Activated T-cell treated with anti-CD3 and anti-CD28 coated beads for 4 hours (primary cell): ENCODE measurements at places on chromosomes 3 and 15.

- no peak for DNase-seq
These were observed 42.6 kb downstream of the SLCO2A1 start for GRCh38 chr3:133987136-133987535.

GRCh38 chr15:66964791-66965190 is 100.6 kb upstream of the SMAD3 start:
- DNase-seq, result no peak

DNA sequence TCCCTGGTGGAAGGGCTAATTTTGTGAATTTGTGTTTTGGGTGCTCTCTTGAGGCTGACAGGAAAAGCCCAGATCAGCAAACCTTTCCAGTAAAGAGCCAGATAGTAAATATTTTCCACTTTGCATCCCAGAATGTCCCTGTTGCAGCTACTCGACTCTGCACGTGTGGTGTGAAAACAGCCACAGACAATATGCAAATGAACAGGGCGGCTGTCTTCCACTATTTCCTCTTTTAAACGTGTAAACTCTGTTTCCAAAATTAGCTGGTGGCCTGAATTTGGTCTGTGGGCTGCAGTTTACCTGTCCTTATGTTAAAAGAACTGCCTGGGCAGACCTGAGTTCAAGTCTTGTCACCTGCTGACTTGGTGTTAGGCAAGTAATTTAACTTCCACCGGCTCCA is 202.7 kb downstream of the EDEM1 start:
- no peak for DNase-seq

GRCh38 chr3:140655678-140656077 is 22.2 kb upstream of the TRIM42 start:
- DNase-seq, result no peak

DNA sequence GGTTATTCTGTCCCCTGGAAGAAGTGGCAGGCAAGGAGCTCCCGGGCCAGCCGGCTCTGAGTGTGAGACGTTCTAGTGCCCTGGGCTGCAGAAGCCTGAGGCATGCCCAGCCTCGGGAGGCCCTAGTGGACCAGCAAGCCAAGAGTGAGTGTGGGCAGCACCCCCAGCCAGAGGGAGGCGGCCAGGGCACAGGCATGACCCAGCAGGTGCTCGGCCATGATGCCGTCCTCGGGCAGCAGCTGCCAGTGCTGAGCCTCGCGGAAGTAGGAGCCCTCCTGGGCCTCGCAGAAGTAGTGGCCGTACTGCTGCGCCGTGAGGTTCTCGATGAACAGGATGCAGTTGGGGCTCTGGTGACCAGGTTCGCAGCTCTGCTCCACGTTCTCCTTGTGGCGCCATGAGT is 23.3 kb downstream of the SEMA7A start:
- DNase-seq, result no peak

GRCh38 chr15:68450192-68450591 is 18.2 kb upstream of the ITGA11 start:
- DNase-seq, result no peak

DNA sequence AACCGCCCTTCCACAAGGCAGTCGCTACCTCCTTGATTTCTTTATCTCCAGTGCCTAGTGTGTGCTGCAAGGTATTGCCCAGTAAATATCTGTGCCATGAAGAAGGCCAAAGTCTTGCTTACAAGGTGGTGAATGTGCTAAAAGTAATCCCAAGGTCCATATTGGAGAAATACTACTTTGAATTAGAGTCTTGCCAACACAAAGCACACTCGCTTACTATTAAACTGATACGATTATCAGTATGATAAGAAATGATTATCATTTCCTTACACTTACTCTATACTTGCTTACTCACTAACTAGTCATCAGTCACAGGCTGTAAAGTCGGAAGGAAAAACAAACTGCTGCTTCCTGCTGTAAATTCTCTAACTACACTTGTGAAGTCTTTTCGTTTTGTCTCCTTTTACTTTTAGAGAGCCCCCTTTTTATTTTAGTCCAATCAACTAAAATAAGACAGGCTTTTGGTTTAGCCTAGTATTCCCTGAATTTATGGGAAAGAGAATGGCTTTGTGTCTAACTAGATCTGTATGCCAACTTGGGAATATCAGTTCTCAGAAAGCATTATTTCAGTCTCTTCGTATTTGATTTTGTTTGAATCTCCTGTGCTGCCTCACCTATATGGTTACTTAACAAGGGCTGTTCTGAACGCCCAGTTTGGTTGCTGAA is 107.1 kb upstream of the TSC22D2 start:
- no peak for DNase-seq

DNA sequence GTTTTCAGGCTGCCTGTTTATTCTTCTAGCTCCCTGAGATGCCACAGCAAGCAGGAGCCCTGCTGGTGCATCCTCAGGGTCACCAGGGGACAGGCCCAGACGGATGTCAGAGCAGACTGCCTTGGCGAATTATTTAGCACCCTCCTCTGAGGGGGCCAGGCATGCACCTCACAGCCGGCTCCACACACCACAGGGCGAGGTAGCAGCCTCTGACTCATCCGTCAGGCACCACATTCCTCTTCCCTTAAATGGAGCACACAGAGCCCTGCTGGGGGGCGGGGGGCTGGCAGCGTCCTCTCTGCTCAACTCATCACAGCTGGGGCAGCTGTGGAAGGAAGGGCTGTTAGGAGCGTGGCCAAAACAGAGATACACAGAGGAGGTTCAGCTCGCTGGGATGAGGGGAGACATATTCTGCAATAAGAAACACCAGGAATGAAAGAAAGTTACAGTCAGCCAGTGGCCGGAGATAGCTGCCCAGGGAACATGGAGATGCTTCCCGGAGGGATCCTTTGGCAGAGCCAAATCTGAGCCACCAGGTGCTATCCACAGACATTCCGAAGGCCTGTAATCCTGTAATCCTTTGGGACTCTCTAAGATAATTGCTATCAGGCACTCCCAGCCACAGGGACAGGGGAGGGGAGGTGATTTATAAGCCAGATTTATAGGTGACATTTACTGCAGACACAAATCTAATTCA is 13.9 kb upstream of the PRICKLE2 start:
- DNase-seq, result no peak
